LNCaP clone FGC (cell line): ENCODE measurements at places on chromosomes 11 and 22.

DNA sequence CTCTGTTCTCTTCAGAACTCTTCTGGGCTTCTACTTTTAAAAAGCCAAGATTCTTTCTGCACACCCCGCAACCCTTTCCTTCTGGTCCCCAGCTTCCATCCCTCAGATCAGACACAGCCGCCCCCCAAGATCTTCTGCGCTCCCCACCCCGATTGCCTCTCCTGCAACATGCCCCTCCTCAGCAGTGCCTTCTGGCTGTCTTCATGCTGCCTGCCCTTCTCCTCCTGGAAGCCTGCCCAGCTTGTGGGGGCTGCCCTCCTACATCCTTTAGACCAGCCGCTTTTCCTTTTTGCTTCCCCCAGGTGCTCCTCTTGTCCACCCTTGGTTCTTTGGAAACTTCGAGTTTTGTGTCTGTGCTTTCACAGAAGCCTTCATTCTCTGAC is 144.2 kb downstream of the FEZ1 start:
- DNase-seq = no peak

GRCh38 chr11:95863486-95864140 is 60.3 kb downstream of the MTMR2 start:
- DNase-seq = no peak

- DNase-seq = no peak
Observed at GRCh38 chr11:72146625-72147024, 11.1 kb downstream of the FOLR3 start.

GRCh38 chr11:117720061-117720511 is 76.9 kb downstream of the DSCAML1 start:
- no peak for DNase-seq

- no peak for DNase-seq
Observed at GRCh38 chr11:116164843-116165242, 607.9 kb downstream of the BUD13 start.
